ENCODE measurements at places on chromosomes 11 and 22.

DNA sequence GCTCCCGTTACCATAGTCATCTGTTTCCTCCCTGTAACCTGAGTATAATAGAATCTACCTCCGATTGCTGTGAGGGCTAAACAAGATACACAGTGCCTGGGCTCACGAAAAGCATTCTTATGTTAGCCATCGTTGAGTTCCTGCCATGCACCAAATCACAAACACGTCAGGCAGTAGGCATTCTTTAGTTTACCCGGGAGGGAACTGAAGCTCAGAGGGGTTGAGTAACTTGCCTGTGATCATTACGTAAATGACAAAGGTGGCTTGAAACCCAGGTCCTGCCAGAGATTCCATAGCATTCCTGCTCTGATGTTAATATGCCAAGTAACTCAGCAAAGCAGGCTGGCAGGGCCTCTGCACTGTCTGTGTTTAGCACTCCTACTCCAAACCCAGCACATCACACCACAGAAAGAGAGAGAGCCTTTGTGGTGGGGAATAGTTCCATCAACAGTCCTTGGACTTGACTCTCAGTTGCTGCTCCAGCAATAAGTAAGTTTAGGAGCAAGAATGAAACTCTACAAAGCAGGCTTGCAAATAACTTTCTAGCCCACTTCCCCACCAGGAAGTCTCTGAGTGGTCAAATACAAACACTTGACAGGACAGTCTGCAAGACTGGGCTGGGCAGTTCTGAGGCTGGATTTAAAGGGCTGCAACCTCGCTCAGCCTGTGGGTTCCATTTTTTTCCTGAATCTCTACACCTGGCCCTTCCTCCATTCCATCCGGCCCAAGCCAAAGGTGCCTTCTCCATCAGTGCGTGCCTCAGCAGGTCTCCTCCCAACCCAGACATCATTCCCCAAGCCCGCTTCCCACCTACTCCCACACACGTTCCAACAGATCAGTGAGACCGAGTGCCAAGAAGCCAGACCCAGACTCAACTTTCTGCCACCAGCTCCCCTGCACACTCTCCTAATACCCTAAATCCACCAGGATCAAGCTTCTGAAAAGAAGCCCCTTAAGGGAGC, 1.1 kb downstream of the SCN2B start:
- DNase-seq, result peak; percentile 15

DNA sequence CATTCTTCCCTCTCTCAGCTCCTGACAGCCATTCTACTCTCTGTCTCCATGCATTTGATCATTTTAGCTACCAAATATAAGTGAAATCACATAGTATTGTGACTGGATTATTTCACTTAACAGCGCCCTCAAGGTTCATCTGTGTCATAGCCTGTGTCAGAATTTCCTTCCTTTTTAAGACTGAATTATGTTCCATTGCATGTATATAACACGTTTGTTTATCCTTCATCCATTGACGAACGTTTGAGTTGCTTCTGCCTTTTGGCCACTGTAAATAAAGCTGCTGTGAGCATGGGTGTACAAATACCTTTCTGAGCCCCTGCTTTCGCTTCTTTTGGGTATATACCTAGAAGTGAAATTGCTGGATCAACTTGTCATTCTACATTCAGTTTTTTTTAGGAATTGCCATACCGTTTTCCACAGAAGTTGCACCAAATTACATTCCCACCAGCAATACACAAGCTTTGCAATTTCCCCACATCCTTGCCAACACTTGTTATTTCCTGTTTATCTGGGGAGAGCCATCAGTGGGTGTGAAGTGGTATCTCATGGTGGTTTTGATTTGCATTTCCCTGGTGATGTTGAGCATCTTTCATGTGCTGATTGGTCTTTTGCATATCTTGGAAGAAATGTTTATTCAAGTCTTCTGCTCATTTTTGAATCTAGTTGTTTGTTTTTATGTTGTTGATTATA, 17.5 kb downstream of the GLB1L2 start:
- DNase-seq, result no peak

DNA sequence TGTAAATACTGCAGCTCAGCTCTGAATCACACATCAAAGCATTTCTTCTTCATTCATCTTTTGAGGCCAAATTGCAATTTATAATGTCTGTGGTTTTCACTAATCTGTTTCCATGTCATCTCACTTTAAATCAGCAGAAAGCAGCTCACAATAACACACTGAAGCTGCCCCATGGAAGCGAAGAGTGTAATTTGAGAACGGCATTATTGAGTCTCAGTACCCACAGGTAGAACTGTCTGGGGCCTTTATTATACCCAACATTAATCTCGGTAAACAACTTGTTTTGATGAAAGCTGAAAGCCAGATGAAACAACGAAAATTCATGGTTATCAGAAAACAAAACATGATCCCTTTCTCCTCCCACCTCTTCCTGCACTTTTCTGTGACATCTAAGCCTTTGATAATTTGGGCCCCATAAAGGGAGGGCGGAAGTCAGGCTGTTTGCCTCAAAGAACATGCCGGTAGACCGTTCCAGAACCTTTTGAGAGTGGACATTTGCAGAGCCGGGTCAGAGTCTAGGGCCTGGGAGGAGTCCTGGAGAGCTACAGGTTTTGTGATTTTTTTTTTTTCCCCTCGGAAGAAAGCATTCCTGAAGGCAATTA, 68.2 kb upstream of the SESN3 start:
- DNase-seq, result peak; percentile 5

- DNase-seq, result peak; percentile 53
Observed at GRCh38 chr22:24805790-24806662, at the start of gene SGSM1. Gene SGSM1, plus strand, starts transcription at chr22:24806211. Its CDS starts 115 bp downstream, at chr22:24806326.

DNA sequence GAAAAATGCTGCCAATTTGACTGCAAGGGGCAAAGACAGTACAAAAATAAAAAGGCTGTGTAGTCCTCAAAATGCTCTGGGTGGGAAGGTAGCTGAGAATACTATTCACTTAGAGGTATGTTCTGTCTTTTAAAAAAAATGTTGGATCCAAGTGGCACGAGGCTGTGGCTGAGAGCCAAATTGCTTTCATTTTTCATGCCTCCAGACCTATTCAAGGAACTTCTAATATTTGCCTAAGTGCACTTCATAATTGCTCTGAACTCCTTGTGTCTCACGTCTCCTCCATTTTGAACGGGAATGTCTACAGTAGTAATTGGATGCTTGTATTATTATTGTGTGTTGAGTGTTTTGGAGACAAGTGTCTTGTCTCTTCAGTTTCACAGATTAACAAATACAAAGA, 19.1 kb upstream of the SLC22A25 start:
- no peak for DNase-seq

DNA sequence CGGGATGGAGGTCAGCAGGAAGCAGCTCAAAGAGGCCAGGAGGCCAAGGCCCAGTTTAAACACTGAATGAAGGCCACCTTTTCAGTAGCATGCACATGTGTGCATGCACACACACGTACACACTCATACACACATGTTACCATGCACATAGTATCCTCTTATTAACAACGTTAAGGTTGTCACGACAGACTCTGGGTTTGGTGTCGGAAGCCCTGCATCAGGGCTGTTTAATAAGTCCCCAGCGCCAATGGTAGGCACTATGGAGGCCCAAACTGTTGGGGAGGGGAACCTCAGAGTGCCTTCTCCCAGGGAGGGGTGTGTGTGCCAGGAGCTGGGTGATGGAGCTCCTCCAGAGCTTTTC, 39.5 kb upstream of the ADA2 start:
- DNase-seq, result no peak

DNA sequence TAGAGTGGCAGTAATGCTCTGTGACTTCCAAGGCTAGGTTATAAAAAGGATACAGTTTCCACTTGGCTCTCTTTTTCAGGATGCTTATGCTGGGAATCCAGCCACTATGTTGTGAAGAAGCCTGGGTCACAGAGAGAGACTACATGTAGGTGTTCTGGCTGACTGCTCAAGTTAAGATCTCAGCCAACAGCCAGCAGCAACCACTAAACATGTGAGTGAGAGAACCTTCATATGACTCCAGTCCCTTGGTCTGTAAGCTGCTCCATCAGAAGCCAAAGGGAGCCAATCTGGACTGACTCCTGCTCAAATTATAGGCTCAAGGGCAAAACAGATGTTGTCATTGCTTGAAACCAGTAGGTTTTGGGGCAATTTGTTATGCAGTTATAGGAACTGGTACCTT, 162.7 kb downstream of the MAML2 start:
- DNase-seq, result no peak

GRCh38 chr22:20430720-20431510, 6.7 kb downstream of the SCARF2 start:
- no peak for DNase-seq

GRCh38 chr11:88206751-88207150, 31.5 kb upstream of the RAB38 start:
- DNase-seq, result peak; percentile 4

DNA sequence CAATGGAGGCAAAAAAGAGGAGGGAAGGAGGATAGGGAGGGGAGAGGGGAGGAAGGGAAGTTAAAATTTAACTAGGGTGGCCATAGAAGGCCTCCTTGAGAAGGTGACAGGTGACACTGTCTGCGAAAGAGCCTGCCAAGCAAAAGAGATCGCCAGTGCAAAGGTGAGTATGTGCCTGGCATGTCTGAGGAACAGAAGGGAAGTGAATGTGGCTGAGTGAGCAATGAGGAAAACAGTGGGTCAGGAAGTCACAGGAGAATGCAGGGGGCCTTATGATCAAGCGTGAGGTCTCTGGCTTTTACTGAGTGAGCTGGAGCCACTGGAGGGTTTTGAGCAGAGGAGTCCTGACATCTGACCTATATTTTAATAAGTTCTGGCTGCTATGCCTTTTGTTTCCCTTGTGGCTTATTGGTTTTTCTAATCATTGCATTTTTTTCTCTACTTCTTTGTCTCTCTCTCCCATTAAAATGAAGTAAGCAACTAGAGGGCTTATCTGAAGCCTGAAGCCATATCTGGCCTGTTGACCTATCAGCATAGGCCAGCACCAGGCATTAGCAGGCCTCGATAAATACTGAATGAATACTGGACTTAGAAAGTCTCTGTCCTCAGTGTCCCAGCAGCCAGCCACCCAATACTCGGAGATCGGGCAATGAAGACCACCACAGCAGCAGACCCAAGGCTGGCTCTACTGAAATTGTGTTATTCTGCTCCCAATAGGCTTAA, 5.6 kb downstream of the AP1B1 start:
- no peak for DNase-seq

GRCh38 chr22:35777335-35777975, 59.8 kb downstream of the APOL5 start:
- DNase-seq, result peak; percentile 87

DNA sequence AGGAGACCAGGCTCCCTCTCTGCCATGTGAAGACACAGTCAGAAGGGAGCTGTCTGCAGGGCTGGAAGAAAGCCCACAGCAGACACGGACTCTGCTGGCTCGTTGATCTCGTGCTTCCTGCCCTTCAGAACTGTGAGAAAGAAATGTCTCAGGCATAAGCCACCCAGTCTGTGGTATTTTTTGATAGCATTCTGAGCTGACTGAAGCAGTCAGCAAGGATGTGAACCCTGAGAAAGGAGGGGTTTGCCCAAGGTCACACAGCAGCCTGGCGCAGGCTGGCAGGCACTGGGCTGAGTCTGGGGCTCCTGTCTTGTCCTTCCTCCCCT, 255.1 kb upstream of the B3GAT1 start:
- DNase-seq, result no peak

GRCh38 chr11:128862908-128863660, 4.0 kb downstream of the KCNJ1 start:
- peak; percentile 28 for DNase-seq

- DNase-seq, result peak; percentile 10
Observed at GRCh38 chr11:93986716-93987115, 34.4 kb upstream of the HEPHL1 start.

DNA sequence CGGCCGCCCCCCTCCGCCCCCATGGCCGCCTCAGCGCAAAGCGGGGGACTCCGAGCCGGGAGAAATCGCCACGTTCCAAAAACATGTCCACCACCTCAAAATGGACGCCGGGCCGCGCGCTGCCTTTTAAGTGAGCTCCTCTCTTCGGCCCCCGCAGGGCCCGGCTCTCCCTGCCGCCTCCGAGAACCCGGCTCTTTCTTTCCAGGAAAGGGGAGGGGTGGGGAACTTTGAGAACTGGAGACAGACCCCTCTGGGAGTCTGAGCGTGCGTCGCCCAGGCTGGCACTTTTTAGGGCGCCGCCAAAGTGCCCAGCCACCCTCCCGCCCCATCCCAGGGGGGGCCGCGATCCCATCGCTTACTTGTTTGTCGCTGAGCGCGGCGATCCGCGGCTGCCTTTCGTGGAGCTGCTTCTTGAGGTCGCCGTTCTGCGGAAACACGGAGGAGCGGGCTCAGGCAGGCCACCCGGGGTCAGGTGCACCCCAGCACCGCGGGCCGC, 1.6 kb downstream of the PHF21B start:
- no peak for DNase-seq

DNA sequence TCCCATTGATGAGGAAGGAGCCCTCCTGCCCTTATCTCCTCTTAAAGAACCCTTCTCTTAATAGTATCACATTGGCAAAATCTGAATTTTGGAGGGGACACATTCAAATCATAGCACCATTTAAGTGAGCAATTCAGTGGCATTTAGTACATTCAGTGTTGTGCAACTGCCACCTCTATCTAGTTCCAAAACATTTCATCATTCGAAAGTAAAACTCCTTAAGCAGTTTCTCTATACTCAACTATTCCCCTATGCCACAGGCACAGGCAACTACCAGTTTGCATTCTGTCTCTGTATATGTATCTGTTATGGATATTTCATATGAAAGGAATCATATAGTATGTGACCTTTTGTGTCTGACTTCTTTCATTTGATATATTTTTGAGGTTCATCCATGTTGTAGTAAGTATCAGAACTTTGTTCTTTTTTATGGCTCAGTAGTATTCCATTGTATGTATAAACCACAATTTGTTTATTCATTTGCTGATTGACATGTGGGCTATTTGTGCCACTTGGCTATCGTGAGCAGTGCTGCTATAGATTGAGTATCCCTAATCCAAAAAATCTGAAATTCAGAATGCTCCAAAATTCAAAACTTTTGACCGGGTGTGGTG, 22.9 kb downstream of the FAR1 start:
- DNase-seq, result peak; percentile 16

- DNase-seq, result peak; percentile 6
Observed at GRCh38 chr11:121035780-121036179, 11.9 kb downstream of the TBCEL start.

- DNase-seq, result peak; percentile 2
Observed at GRCh38 chr11:116109228-116109627, 605.0 kb upstream of the CADM1 start.

DNA sequence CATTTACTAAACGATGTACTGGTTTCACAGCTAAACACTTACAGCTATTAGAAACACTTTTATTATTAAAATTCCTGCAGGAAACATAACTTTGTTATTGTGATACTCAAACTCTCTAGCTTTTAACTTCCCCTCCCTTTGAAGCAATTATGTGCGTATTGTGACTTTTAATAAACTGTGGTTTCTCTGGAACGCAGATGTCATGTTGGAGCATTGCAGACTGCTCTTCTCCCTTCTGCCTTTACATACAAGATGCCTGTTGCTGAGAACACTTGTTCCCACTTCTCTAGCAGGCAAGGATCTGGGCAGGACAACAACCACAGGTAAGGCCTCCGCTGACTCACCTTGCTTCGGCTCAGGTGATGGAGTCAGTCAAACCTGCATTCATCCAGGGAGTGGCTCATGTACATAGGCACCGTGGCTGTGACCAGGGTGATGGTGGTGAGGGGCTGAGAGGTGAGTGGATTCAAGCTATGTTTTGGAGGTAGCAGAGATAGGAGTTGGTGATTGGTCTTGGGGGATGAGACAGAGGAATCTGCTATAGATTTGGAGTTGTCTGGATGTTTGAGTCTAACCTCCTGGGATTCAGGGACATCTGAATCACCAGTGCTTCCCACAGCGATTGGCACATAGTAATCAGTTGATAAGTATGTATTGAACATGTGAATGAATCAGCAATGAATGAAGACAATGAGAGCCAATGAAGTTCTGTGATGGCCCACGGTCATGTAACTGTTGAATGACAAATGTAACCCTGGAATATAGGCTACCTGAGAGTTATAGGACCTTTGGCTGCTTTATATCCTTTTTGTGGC, 106.0 kb downstream of the ADAMTS15 start:
- peak; percentile 20 for DNase-seq
